Activated CD4-positive, alpha-beta memory T cell treated with anti-CD3 and anti-CD28 coated beads for 36 hours (primary cell): ENCODE measurements at places on chromosomes 6 and 20. TPM values are rescaled to one million over a fixed set of nuclear protein-coding genes. Genes with fewer than 3 reads are reported as not detected.

The CTAGE9 gene
- total RNA-seq, result not detected

The LAMA4 gene
- not detected for total RNA-seq

The PSMB8 gene
- total RNA-seq, result 350 TPM

The L3MBTL3 gene
- total RNA-seq, result 5.2 TPM

The PRSS16 gene
- total RNA-seq, result 2.3 TPM

- peaks cover 2% of the 10 kb centered on the region for H3K4me1 ChIP-seq
- no peak overlapping the region for H3K4me3 ChIP-seq
- H3K36me3 ChIP-seq, result no peaks in the 10 kb centered on the region
- no peak for DNase-seq
- H3K27me3 ChIP-seq, result no peaks in the 10 kb centered on the region
- no peak overlapping the region for H3K27ac ChIP-seq
Observed at GRCh38 chr20:57440678-57441509, 49.7 kb downstream of the RBM38 start.

GRCh38 chr6:28824793-28825731 is 98.7 kb downstream of the TRIM27 start:
- peaks cover 64% of the 10 kb centered on the region for H3K27me3 ChIP-seq
- H3K4me1 ChIP-seq, result peaks cover 10% of the 10 kb centered on the region
- no peak overlapping the region for H3K27ac ChIP-seq
- H3K36me3 ChIP-seq, result no peaks in the 10 kb centered on the region

- H3K36me3 ChIP-seq, result no peaks in the 10 kb centered on the region
- no peak overlapping the region for H3K27ac ChIP-seq
- peaks cover 16% of the 10 kb centered on the region for H3K27me3 ChIP-seq
- DNase-seq, result peak; percentile 3
- no peak overlapping the region for H3K4me3 ChIP-seq
- peaks cover 3% of the 10 kb centered on the region for H3K4me1 ChIP-seq
Observed at GRCh38 chr20:64244281-64244805, 11.2 kb upstream of the PCMTD2 start.

- H3K27ac ChIP-seq, result no peak overlapping the region
- no peaks in the 10 kb centered on the region for H3K27me3 ChIP-seq
- no peak overlapping the region for H3K4me3 ChIP-seq
- H3K4me1 ChIP-seq, result no peaks in the 10 kb centered on the region
- H3K36me3 ChIP-seq, result no peaks in the 10 kb centered on the region
Observed at GRCh38 chr6:101811108-101811507, 417.6 kb downstream of the GRIK2 start.

GRCh38 chr20:44009679-44009992 is 95.0 kb downstream of the TOX2 start:
- H3K4me1 ChIP-seq, result peaks cover 19% of the 10 kb centered on the region
- no peak overlapping the region for H3K27ac ChIP-seq
- H3K36me3 ChIP-seq, result no peaks in the 10 kb centered on the region
- no peak for DNase-seq

DNA sequence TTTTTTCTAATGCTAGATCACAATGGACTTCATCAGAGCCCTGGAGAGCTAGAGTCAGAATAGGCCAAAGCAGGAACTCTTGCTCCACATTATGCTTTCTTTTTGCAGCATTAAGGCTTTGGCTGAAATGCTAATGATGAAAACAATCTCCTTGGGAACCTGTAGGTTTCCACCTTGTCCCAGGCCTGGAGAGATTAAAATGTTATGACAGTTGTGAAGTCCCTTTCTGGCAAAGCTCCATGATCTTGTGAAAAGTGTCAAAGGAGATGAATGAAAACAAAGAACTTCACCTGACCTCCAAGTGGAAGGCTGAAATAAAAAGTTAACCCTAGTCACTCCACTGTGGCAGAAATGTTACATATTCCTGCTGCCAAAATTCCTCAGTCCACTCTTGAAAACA is 64.0 kb upstream of the LRRC1 start:
- H3K36me3 ChIP-seq, result no peaks in the 10 kb centered on the region
- H3K27me3 ChIP-seq, result peaks cover 9% of the 10 kb centered on the region
- H3K27ac ChIP-seq, result no peak overlapping the region
- no peak overlapping the region for H3K4me3 ChIP-seq
- DNase-seq, result no peak
